ENCODE measurements at places on chromosomes 4 and X.

DNA sequence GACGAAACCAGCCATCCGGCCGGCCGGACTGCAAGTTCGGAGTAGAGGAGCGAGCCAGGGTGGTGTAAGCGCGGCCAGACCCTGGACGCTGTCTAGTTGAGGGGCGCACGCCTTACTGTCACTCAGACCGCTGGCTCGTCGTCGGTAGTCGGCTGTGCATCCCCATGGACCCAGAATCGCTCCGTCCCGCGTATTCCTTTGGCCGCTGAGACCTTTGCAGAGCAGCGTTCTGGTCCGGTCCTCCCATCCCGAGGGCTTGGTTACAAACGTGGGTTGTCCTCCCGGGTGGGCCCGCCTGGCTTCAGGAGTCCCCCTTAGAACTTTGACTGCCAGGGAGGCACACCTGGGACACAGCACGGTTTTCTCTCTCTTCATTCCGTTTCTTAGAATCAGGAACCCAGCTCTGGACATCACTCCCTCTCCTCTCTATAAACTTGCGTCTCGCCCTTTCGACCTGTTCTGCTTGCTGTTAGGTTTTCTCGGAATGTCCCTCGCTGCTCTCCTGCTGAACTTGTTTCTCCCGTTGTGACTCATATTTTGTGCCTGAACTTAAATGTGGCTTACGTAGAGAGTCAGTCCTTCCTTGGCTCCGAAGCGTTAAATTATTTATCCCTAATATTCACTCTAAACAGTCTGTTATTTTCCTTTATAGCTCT, 672 bp downstream of the PGM2 start:
- DNase-seq: peak; percentile 87

GRCh38 chrX:22795671-22796070, 204.1 kb upstream of the DDX53 start:
- peak; percentile 59 for DNase-seq

DNA sequence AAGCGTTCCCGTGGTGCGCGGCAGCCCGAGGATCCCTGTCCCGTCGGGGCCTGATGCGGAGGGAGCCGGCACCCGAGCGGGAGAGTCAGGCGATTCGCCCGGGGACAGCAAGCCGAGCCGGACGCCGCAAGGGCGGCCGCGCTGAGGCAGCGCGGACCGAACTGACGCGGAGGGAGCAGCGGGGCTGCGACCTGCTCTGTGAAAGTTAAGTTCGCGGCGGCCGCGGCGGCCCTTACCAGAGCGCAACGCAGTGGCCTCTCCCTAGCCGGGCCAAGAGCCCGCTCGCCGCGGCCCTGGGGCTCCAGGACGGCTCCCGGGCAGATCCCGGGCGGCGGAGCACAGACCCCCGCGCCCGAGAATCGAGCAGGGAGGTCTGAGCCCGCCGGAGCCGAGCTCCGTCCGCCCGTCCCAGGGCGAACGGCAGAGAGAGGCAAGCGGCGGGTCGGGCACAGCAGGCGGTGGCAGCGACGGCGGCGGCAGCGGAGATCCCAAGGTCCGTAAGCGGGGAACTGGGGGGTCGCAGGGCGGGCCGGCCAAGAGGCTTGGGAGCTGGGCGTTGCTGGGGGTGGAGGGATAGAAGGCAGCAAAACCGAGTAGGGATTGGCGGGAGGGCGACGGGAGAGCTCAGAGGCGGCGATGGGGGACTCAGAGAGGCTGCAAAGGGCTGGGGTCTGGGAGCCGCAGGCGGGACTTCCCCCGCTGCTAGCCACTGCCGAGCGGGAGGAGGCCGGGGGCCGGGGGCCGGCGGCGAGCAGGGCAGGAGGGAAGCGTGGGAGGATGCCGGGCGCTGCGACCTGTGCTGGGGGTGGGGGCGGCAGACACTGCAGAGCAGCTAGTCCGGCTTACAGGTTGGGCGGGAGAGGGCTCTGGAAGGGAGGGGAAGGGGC, 1.0 kb downstream of the GPR50 start:
- no peak for DNase-seq

DNA sequence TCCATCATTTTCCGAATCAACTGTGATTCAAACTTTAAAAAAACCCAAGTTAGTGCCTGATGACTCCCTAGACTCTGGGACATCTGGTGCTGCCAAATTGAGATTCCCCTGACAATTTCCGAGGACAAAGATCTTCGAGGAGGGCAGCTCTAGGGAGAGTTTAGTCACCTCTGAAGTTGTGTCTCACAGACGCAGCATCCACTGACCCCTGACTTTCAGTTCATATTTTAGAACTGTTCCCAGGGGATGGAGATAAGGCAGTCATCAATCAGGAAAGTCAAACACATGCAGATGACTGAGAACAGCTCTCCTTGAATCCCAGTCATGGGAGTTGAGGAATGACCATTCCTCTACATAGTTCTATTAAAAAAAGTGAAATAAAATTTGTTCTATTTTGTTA, 643.9 kb downstream of the TRIML1 start:
- no peak for DNase-seq

DNA sequence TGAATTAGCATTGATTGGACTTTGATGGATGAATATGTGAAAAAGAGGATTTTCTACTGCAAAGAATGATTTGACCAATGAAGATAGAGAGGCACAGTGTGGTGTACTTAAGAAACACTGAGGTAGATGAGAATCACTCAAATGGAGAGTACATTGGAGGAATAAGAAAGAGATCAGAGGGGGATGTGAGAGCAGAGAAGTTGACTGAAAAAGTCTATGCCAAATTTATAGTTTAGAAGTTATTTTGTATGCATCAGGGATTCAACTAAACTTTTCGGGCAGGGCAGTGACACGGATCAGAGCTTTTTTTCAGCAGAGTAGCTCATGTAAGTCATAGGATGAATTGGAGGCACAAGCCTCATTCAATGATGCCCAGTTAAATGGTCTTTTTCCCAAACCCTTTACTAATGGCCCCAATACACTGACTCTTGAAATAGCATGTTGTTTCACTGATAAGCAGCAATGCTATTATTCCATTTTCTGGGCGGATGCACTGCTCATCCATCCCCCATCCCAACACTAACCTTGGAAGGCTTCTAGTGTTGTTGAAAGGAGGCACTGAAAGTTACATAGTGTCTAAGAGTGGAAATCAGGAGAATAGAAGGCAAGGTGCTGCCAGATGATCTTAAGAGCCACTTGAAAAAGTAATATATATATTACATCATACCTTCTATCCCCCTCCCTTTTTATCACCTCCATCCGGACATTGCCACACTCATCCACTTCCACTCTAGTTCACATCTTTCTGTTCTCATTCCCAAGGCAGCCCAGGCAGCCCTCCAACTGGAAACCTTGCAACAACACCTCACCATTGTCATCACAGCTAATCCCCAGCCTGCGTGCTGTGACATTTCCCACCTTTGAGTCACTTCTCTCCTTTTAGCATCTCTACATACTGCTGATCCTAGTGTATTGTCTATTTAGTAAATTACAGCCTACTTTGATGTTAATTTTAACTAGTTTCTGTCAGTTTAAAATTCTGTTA, 46.1 kb downstream of the ARHGAP24 start:
- DNase-seq: peak; percentile 18

DNA sequence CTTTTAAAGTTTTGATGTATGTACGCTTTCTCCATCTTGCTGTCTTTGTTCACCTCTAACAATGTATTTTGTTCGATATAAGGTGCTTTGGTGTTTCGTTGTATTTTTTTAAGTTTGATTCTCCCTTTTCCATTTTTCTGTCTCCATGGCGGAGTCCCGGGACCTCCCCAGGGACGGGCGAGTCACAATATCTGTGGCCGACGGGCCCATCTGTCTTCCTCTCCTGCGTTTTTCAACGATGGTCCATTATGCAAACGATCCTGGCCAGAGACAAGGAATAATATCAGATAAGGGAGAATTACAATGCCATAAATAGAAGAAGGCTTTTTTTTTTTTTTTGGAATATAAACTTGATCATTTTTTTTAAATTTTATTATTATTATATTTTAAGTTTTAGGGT, 112.3 kb upstream of the SHOX start:
- no peak for DNase-seq

DNA sequence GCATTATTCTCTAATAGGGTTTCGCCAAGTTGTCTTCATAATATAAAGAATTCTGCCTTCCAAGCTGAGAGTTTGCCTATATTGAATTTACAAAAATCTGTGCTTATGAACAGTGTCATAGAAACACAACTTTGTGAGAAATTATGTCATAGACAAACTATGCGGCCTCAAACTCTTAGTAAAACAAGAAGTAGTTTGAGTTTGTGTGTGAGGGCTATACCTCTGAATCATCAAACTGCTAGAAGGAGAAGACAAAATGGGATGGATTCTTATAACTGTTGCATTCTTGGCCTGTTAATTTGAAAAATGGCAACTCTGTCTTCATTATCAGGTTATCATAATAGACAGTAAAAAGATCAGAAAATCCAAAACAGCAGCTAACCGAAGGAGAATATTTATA, 46.1 kb upstream of the NAP1L5 start:
- DNase-seq: peak; percentile 29
